ENCODE measurements at places on chromosomes 7 and 10.

- DNase-seq: no peak
These were observed 80.5 kb upstream of the CYP2C9 start for GRCh38 chr10:94858005-94858404.

DNA sequence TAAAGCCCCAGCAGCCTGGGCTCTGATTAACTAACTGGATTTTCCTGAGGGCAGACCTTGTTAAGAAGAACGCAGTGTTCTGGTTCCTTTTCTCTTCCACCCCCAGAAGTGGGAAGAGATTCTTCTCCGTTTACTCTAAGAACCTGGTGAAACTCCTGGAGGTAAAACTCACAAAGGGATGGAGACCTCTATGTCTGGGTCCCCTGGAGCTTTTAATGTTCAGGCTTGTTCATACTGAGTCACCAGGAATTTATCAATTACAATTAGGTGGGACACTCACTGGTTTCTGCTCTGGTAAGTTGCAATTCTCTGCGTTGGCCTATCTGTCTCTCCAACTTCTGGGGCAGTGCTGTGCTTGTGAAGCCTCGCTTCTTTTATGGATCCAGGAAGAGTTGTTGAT is 73.3 kb upstream of the CACNB2 start:
- no peak for DNase-seq

DNA sequence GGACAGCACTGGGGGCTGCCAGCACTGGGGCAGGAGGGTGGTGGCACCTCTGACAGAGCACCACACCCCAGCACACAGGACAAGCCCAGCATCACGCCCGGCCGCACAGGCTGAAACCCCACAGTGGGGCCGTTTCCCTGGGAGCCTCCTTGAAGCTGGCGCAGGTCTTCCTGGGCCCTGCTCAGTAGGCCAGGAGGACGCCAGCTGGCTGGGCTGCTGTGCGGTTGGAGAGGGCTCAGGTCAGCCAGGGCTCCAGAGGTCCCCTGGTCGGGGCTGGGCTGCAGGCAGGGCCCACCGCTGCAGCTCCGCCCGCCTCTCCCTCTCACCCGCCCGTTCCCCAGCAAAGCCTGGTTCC is 137.3 kb downstream of the TCERG1L start:
- no peak for DNase-seq

- DNase-seq: no peak
These were observed 1.9 kb upstream of the BTBD16 start for GRCh38 chr10:122269059-122269687.

DNA sequence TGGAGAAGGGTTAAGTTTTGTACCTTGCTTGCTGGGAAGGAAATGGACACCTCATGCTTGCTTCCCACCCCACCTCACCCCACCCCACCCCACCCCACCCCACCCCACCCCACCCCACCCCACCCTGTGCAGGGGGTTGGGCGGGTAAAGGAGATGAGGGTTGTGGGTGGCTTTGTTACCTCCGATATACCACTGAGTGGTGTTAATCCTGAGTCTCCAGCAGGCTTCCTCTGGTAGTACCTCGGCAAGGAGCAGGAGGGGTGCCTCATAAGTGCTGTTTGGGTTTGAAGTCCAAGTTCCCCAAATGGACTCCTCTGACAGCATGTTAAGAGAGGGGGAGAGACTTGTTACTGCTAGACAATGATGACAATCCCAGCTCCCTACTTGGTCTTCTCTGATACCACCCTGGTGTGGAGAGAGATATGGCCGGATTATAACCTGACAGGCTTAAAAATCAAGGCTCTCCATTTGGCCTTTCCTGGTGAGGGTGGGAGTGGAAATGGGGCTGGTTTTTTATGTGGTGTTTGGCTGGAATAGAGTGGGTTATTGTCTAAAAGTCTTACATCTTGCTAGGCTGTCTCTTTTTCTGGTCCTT is 11.7 kb downstream of the SAMD8 start:
- DNase-seq: no peak

DNA sequence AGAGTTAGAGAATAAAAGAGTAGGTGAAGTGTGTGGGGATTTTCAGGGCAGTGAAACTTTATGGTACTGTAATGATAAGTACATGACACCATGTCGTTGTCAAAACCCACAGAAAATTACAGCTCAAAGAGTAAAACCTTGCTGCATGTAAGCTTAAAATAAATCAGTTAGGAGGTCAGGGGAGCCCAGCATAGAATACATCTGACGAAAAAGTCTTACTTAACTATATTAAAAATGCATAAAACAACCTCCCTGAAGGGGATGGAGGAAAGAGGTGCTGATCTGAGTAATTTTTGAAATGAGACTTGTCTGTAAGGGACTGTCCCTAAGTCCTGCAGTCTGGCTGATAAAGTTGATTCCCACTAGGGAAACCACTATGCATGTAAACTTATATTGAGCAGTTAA is 49.8 kb upstream of the AKR1E2 start:
- DNase-seq: no peak

- no peak for DNase-seq
These were observed 237.9 kb downstream of the TMEM26 start for GRCh38 chr10:61215246-61215645.
